ENCODE measurements at places on chromosomes 13 and 19. TPM values are rescaled to one million over a fixed set of nuclear protein-coding genes. Genes with fewer than 3 reads are reported as not detected.

GRCh38 chr13:43113603-43114002 lies 90.2 kb downstream of the DNAJC15 start:
- no peak for DNase-seq

- no peak for DNase-seq
Measured at GRCh38 chr13:88345171-88345847, 674.1 kb downstream of the SLITRK5 start.

- DNase-seq: no peak
Measured at GRCh38 chr13:103898481-103898880, 832.3 kb upstream of the SLC10A2 start.

DNA sequence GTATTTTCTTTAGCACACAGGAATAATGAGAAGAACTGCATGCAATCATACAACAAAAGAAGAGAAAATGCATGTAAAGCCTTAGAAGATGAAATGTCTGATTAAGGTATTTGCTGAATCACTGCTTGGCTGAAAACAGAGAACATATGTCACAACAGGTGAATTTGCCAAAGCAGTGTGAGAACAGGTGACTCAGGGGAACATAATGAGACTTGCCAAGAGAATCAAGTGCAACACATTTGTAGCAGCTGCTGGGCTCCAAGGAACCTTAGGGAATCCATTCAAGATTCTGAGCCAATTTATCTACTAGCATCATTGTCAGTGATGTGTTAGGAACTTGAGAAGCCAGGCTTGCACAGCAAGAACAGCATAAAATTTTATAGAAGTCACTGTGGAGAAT lies 273.1 kb downstream of the PCDH20 start:
- DNase-seq: no peak

DNA sequence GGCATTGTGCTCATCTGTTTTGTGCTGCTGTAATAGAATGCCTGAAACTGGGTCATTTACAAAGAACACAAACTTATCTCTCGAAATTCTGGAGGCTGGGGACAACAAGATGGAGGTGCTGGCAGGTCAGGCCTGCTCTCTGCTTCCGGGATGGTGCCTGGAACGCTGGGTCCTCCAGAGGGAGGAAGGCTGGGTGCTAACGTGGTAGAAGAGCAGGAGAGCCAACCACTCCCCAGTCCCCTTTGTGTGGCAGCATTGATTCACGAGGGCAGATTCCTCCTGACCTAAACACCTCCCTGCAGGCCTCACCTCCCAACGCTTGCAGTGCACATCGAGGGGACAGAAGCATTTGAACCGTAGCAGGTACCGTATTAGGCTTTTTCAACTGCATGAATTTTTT lies 34.1 kb upstream of the TFDP1 start:
- DNase-seq: no peak

DNA sequence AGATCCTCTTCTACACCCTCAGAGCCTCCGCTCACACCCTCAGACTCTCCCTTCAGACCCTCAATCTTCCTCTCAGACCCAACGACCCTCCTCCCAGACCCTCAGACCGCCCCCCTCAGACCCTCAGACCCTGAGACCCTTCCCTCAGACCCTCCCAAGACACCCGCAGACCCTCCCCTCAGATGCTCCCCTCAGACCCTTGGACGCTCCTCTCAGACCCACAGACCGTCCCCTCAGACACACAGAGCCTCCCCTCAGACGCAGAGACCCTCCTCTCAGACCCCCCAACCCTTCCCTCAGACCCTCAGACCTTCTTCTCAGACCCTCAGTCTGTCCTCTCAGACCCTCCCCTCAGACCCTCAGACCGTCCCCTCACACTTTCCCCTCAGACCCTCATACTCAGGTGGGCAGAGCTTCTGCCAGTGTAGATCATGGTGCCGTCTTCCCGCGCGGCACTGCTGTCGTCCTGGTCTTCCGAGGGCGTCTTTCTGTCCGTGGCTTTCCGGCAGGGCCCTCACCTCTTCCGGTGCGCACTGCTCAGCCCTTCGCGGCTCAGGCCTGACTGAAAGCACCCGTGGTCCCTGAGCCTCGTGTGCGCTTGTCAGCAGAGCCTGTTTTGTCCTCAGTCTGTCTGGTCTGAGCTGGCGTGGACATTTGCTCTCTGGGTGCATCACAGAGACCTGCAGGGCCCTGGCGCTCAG lies 18.9 kb upstream of the TFDP1 start:
- DNase-seq: no peak

- DNase-seq: no peak
Measured at GRCh38 chr13:77502104-77502720, 33.3 kb upstream of the SCEL start.

DNA sequence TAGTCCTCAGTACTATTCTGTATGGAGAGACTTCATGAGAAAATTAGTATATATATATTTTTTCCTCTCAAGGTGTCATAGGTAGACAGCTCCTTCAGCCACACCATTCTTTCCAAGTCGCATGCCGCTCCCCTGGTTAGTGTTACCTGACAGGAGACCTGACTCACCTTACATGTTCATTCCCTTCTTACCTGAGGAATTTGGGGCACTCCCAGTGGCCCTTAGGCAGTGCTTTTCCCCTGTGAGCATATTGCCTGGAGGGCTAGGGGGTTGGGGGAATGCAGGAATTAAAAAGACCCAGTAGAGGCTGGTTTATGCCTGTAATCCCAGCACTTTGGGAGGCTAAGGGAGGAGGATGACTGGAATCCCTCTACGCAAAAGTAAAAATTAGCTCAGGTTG lies 9.0 kb upstream of the ACTN4 start:
- no peak for DNase-seq

DNA sequence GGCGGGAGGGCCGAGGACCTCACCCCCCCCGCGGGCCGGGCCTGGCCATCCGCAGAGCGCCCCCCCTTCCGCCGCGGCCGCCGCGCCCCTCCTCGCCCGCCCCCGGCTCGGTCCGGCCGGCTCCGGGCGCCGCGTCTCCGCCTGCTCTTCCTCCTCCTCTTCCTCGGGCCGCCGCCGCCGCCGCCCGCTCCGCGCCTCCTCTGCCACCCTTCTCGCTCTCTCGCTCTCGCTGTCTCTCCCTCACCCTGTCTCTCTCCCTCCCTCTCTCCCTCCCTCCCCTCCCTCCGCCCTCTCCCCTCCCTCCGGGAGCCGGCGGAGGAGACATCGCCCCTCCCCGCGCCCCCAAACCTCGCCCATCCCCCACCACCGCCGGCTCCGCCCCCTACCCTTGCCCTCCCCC lies at the start of gene SHANK1:
TSS of gene SHANK1 (minus strand) at position 237 of the 400 bp plus-strand sequence. CDS start 2,883 bp downstream, outside the sequence.
- no peak for DNase-seq

DNA sequence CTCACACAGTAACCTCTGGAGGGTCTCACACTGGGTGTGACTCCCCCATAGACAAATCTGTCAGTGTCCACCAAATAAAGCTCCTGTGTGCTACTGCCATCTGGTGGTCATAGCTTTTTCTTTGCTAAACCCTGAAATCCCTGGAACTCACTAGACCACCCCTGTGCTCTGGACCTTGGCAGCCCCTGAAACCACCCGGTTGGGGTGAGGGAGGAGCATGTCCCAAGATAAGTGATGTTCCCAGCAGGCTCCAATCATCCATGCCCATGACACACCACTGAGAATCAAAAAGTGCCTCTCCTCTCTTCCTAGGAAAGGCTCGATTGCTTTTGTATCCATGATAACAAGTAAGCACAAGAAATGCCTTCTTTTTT lies 6.5 kb upstream of the HSD17B14 start:
- DNase-seq: peak; percentile 62

- no peak for DNase-seq
Measured at GRCh38 chr13:113044391-113045114, 61.0 kb upstream of the F7 start.

GRCh38 chr13:31007417-31007816 lies 75.0 kb downstream of the TEX26 start:
- DNase-seq: no peak

DNA sequence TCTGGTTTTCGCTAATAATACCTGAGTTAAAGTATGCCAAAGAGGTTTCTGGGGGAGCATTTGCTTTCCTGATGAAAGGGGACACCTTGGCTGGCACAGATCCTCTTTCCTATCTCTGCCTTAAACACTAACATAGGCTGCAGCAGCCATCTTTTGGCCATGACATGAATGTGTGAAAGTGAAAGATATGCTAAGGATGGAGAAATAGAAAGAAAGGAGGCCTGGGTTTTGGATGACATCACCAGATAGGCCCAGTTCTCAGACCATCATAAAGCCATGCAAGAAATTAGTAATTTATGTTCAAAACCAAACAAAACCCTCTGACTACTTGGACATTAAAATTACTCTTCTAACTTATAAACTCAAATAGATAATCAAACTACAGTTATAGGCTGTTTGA lies 279.7 kb downstream of the COG6 start:
- no peak for DNase-seq

DNA sequence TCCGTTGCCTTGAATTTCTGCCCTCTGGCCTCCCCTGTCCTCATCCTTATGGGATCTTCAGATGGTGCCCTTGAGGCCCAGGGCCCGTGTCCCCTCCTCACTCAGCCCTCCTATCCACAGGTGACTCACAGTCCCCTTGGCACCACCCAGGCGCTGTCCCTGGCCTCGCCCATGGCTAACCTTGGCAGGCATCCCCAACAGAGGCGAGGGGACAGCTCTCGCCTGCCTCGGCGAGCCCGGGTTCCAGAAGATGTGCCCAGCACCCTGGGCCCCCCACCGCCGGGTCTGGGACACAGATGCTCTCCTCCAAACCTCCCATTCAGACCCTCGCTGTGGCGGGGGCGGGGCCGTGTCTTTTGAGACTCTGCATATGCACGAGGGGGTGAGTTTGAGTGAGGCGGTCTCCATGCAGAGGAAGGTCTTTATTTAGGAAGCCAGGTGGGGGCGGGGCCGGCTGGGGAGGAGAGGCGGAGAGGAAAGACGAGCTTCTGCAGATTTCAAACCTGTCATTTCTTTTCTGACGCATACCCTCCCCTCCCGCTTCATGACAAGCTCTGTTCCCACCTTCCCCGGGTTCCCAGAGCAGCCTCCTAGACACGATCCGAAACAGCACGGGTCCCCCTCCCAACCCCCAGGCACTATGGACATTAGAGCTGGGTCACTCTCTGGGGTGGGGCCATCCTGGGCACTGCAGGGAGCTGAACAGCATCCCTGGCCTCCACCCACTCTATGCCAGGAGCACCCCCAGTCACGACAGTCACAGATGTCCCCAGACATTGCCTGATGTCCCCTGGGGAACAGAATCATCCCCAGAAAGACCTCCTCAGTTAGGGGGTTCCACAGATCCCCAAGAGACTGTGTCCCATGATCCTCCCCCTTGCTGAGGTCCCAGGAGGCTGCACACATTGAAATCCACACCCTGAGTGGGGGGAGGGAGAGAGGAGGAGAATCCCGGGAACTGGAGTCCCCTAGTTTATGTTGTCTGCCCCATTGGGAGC lies 48.5 kb downstream of the GNG7 start:
- no peak for DNase-seq

- peak; percentile 80 for DNase-seq
Measured at GRCh38 chr19:49210108-49210900, 52.7 kb downstream of the TRPM4 start.

- DNase-seq: no peak
Measured at GRCh38 chr13:26880735-26881134, 120.1 kb upstream of the GPR12 start.

- no peak for DNase-seq
Measured at GRCh38 chr19:7706188-7706954, 4.4 kb upstream of the FCER2 start.

DNA sequence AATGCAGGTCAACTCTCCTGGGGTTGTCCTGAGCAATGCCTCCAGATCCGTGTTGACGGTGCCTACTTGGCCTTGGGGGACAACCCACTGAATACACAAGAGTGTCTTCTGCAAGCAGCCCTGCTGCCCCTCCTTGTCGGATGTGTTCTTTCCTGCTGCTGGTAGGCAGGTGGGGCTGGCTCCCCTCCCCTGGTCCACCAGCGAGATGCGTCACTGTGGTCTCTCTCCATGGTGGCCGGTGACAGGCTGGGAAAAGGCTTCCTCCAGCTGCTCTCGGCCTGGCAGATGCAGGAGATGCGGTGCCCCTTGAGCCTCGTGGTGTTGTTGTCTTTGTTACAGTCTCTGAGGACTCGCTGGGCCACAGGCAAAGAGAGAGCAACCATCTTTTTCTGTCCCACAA lies 84.9 kb downstream of the RGCC start:
- no peak for DNase-seq

GRCh38 chr19:29400917-29401711 lies 124.7 kb upstream of the VSTM2B start:
- DNase-seq: no peak

The CCDC8 gene
- total RNA-seq: not detected

The ZNF540 gene
- total RNA-seq: 1.1 TPM

The SPTBN4 gene
- 2.5 TPM for total RNA-seq

The N4BP2L2 gene
- 105 TPM for total RNA-seq

The CD177 gene
- not detected for total RNA-seq

The CAPN12 gene
- total RNA-seq: 4.9 TPM

The STK11 gene
- 49.2 TPM for total RNA-seq
